ENCODE measurements at places on chromosomes 7 and 10. TPM values are rescaled to one million over a fixed set of nuclear protein-coding genes. Genes with fewer than 3 reads are reported as not detected.

Gene CASTOR2
- 25.3 TPM for total RNA-seq

Gene PDK4
- total RNA-seq = 482 TPM

Gene C7orf57
- total RNA-seq = not detected

Gene WEE2
- total RNA-seq = not detected

Gene BEND7
- 26.8 TPM for total RNA-seq

Gene MYH16
- total RNA-seq = not detected

DNA sequence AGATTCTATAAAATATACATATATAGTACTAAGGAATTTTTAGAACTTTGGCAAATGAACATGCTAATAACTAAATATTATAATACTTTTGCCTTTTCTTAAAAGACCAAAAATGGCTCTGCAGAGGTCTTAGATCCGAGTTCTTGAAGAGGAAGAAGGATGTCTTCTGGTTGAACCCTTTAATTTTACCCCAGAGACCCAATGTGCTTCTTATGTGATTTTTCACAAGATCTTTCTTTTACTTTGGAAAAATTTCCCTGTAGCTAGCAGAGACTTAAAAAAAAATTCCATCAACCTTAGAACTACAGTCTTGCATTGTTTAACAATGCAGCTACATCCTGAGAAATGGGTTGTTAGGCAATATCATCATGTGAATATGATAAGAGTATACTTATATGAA, 663.2 kb downstream of the PARD3 start:
- DNase-seq = no peak

- DNase-seq = no peak
These were observed 20.4 kb downstream of the SSMEM1 start for GRCh38 chr7:130227883-130228575.

GRCh38 chr10:110344622-110345021, 39.9 kb upstream of the SMNDC1 start:
- no peak for DNase-seq

DNA sequence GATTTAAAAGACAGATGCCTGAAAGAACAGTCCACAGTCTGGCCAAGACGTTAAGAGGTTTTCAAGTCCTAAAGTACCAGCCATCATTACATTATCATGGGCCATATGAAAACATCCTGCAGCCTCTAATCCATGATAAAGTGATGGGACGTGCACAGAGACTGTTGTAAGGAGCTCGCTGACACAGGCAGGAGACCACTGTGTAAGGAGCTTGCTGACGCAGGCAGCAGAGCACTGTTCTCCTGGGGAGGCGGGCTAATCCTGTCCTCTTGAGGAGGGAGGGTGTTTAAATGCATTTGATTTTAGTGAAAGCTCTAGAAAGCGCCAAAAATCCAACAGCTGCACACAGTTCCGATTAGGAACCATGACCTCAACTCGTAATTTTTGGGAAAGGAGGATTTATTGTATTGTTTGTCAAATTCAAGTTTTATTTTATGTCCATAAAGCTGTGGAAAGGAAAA, 16.9 kb downstream of the SVIL start:
- DNase-seq = no peak

- no peak for DNase-seq
These were observed 11.9 kb downstream of the RGR start for GRCh38 chr10:84256510-84257342.
